Caki2 (cell line): ENCODE measurements at places on chromosomes 11 and 22. TPM values are rescaled to one million over a fixed set of nuclear protein-coding genes. Genes with fewer than 3 reads are reported as not detected.

ALDH3B2 gene
- not detected in 2 replicates for total RNA-seq

PAMR1 gene
- not detected in 2 replicates for total RNA-seq

TSSK2 gene
- not detected in 2 replicates for total RNA-seq

- no peak for DNase-seq
Measured at GRCh38 chr11:45895553-45896259, 10.3 kb downstream of the MAPK8IP1 start.

DNA sequence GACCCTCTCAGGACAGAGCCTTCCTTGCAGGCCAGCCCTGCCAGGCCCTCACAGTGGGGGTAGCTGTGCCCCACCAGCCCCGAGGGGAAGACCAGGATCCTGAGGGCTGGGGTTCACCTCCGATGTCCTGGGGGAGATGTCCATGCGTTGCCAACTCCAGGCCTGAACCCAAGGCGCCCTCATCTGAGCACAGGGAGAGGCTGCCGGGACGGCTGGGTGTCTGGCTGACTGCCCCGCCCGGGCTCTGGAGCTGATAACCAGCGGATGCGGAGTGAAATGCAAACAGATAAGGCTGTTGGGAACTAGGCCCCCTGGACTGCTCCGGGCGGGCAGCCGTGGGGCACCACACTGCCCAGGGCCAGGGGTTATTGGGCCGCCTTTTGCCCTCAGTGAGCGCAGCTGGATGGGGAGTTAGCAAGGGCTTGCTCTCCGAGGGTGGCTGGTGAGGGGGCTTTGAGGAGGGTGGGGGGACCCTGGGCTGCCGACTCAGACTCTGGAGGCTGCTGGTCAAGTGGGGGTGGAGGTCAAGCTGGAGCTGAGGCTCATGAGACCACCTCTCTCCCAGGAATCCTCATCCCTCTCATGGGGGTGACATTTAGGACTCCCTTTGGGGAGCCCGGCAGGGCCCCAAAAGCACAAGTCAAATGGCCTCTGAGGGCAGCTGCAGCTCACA, 5.6 kb upstream of the MUC6 start:
- no peak for DNase-seq

DNA sequence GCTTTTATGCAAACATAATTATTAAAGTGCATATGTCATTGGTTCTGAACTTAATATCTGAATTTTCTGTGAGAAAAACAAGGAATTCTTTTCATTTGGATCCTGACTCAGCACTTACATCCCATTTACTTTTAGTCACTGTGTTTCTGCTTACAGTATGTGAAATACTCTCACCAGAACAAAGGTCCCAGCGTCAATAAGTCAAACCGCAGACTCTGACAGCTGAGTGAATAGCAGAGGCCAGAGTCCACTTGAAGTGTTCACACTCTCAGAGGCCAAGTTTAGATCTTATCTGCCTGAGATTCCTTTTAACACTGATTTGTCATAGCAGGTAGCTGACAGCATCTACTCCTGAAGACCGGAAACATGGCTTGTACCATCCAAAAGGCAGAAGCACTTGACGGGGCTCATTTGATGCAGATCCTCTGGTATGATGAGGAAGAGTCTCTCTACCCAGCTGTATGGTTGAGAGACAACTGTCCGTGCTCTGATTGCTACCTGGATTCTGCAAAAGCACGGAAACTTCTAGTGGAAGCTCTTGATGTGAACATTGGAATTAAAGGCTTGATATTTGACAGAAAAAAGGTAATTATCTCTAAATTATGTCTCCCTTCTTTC, 14.6 kb downstream of the BBOX1 start:
- peak; percentile 78 for DNase-seq

- DNase-seq: no peak
Measured at GRCh38 chr11:102142333-102142732, 32.1 kb downstream of the YAP1 start.

- no peak for DNase-seq
Measured at GRCh38 chr11:62953811-62954210, 31.0 kb downstream of the SLC22A6 start.

- no peak for DNase-seq
Measured at GRCh38 chr11:84289381-84289906, 1003.3 kb upstream of the CCDC90B start.

GRCh38 chr11:59010708-59011107, 71.4 kb downstream of the GLYATL1 start:
- DNase-seq: no peak

- DNase-seq: no peak
Measured at GRCh38 chr11:2519517-2519861, 74.7 kb downstream of the KCNQ1 start.

GRCh38 chr11:102560555-102561011, 30.0 kb upstream of the MMP7 start:
- DNase-seq: no peak

- no peak for DNase-seq
Measured at GRCh38 chr11:103010891-103011290, 55.4 kb upstream of the MMP13 start.

DNA sequence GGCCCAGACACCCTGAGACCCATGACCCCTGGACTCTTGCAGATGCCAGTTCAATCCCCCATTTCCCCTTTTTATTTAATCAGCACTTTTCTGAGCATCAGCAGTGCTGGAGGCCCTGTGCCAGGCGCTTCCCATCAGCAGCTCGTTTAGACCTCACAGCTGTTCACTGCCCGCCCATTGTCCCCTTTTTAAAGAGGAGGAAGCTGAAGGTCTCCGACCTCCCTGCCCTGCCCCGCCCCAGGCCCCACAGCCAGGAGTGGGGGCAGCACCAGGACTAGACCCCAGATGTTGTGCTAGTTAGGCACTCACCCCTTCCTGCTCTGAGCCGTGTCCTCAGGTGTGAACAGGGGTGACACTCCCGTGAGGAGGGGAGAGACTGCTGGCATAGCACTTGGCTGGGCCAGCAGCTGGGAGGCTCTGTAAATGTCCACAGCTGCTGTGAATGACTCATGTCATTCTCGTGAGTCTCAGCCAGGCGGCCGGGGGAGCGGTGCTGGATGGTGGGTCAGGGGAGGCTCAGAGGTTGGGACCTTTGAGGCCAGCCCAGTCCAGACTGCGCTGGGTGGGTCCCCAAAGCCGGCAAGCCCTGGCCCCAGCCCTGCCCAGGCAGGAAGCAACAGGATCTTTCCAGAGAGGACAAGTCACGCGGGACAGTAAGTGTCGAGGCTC, 19.9 kb downstream of the EMID1 start:
- no peak for DNase-seq

GRCh38 chr11:2376751-2377451, at the start of gene CD81:
TSS of gene CD81 (plus strand) at chr11:2377310. CDS start at chr11:2377550, 240 bp downstream.
- DNase-seq: peak; percentile 35
